Iris pigment epithelial cell (primary cell): ENCODE measurements at places on chromosomes 3 and 15.
A peak's percentile ranks its signal among the peaks of the same experiment; 100 is the strongest.

DNA sequence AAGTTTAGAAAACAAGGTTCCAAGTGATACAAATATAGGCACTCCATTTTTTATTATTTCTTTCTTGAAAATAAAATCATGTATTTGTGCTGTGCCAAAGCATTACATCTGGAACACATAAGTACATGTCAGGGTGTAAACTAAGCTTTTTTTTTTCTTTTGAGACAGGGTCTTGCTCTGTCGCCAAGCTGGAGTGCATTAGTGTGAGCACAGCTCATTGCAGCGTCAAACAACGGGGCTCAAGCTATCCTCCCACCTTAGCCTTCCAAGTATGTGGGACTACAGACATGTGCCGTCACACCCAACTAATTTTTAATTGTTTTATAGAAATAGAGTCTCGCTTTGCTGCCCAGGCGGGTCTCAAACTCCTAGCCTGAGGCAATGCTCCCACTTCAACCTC, 9.0 kb downstream of the SPATA12 start:
- no peak for DNase-seq

DNA sequence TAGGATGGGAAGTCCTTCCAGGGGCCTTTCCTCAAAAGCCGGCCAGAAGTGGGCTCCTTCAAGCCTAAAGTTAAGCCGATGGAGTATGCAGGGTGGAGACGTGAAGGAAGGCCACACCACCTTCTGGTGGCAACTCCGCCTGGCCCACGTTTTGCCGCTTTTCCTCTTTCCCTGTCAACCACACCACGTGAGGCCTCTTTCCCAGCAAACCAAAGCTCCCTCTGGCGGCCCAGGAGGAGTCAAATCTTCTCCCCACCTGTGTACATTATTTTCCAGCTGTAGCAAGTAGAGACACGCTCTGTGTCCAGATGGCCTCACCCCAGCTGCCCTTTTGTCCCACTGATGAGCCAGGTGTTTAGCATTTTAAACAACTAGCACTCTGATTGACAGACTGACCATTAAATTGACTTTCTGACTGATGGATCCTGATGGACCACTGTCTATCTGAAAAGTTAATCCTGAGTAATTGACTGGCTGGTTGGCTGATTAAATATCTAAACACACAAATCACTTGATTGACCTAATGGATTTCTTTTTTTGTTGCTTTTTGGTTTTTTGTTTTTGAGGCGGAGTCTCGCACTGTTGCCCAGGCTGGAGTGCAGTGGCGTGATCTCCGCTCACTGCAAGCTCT, 59.6 kb upstream of the ZBTB38 start:
- DNase-seq = peak; percentile 64

- DNase-seq = no peak
These were observed 598.2 kb downstream of the UNC13C start for GRCh38 chr15:54576298-54576935.

GRCh38 chr15:86433983-86434382, 354.3 kb downstream of the AGBL1 start:
- DNase-seq = no peak

GRCh38 chr3:120561251-120562045, 34.7 kb upstream of the NDUFB4 start:
- DNase-seq = peak; percentile 73

GRCh38 chr15:77905301-77905920, 172.1 kb downstream of the TBC1D2B start:
- DNase-seq = no peak

- DNase-seq = peak; percentile 55
These were observed 63.3 kb downstream of the LEO1 start for GRCh38 chr15:51908316-51908715.

- no peak for DNase-seq
These were observed 15.3 kb downstream of the SEC61A1 start for GRCh38 chr3:128067489-128067888.

DNA sequence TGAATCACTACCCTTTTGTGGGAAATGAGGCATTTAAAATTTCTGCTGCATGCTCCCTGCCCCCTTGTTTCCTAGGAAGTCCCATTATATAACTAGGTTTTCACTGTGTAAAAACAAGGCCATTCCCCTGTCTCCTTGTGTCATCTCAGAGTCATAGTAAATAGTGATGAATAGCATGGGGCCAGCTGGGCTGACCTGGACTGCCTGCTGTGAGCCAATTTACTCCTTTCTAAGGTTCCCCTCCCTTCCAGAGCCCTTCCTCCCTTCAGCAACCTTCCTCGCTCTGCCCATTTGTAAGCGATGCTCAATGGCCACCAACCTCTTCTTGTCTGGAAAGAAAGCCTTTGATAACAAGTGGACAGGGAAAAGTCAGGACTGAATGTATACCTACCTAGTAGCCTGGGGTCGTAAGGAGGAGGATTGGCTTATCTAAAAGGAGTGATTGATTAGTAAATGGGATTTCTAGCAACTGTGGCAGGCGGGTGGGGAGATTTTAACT, 11.7 kb downstream of the ITGA11 start:
- no peak for DNase-seq

GRCh38 chr15:55532944-55533343, 24.9 kb upstream of the DNAAF4 start:
- no peak for DNase-seq

GRCh38 chr3:195763076-195763830, 42.5 kb downstream of the MUC20 start:
- no peak for DNase-seq

DNA sequence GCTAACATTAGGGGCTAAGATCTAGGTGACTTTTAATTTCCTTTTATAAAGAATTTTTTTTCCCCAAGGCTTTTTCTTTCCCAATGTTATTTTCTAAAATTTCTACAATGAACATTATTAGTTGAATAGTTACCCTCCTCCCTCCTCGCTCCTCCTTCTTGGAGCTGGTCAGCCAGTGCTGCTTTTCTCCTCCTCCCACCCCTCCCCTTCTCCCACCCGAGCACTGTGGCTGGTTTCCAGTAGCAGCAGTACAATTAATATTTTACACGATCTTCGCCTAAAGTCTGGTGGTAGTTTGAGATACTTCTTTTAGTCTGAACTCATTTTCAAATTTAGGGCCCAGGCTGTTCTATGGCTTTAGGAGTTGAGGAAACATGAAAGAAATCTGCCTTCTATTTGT, 41.6 kb downstream of the EEFSEC start:
- no peak for DNase-seq

DNA sequence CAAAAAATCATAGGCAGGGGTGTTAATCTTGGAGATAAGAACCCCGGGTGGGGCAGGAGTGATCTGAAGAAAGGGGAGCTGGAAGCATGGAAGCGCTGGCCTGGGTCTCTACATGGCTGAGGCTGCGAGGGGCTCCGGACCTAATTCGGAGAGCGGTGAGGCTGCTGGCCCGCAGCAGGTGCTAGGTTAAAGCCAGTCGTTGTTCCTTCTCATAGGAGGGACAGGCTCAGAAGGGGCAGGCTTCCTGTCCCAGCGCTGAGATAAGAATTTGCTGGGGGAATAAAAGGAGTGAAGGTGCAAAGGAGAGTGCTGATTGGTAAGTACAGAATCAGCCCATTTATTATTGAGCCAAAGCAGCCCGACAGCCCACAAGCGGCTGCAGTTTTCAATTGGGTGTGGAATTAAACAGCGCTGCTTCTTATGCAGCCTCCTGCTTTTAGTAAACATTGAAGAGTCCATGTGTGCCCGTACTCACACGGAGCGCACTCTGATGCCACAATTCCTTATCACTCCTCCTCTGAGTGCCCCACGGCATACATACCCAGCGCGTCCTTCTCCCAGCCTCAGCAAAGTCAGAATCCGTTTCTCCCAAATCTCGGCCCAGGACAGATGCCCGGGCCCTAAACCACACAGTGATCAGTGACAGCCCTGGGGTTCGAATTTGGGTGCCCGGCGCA, 17.1 kb downstream of the CHST13 start:
- DNase-seq = no peak

GRCh38 chr3:15634671-15635070, 33.1 kb downstream of the BTD start:
- DNase-seq = no peak

DNA sequence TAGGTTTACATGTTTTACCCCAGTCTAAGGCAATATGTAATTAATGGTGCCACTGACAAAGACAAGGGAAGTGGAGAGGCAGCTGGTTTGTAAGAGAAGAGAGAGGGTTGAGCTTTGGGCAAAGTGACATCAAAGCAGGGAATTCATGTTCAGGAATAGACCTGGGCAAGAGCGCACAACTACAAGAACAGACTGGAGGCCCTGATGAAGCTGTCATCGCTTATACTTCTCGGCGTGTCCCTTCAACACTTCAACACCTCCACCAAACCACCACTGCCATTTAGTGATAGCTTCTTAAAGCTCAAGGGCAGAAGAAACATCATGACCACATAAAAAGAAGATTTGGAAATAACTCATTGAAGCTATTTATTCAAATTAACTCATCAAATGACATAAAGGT, 19.6 kb upstream of the KNG1 start:
- DNase-seq = no peak

DNA sequence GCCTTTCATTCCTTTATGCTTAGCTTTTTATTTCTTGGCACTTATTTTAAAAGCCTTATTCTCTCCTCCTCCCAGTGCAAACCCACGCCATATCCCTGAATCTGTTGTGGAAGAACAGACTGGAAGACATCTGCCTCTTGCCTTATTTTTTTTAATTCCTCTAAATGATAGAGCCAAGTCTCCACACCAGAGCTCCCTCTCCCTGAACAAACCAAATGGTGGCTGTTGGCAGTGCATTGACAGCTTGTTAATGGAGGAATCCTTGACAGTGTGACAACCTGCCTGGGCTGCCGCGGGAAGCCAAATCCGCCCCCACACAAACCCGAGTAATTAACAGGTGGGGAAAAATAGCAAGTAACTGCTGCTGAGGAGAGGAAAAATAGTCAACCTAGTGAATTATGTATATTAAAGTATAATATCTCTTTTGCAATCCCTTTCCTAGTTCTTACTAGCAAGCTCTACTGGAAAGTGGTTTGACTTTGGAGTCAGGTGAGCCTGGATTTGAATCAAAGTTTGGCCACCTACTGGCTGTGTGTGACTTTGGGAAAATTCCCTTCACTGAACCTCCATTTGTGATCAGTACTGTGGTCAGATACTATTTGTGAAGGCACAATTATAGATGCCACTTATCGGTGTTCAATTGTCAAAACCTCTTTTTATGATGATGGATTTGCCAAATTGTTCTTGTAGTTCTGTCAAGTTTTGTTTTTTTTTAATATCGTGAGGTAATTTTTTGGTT, 589.6 kb downstream of the PDCD6IP start:
- no peak for DNase-seq

DNA sequence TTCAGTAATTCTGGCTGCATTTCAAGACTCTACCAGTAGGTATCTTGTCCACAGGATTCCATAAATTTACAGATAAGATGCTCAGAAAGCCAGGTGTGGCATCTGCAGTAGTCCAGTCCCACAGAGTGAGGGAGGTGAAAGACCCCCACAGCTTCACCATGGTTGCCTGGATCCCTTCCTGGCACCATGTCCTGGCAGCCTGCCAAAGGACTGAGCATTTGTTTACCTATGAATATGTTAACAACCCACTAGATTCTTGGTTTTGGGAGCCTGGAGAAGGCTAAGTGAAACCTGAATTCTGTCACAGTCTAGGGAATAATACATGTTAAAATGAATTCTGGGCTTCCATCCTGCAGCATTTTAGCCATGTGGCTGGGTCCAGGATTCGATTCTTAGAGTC, 14.9 kb downstream of the CHST2 start:
- DNase-seq = no peak

GRCh38 chr3:30631243-30631904, 25.0 kb downstream of the TGFBR2 start:
- peak; percentile 93 for DNase-seq

DNA sequence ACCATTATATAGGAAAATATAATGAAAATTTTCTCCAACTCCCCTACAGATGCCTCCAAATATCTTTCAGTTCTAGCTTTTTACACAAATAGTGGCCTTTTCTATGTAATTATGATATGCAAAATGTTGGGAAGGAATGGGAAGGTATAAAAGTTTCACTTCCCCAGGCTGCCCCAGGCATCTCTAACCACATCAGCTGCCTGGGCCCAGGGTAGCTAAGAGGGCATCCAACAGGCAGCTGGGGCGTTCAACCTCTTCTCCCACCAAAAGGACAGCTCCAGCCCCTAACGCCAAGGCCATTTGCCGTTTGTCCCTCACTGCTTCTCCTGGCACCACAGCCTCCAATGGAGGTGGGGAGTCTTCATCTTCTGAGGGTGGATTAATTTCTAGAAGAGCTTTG, 188.1 kb upstream of the TSC22D2 start:
- no peak for DNase-seq

DNA sequence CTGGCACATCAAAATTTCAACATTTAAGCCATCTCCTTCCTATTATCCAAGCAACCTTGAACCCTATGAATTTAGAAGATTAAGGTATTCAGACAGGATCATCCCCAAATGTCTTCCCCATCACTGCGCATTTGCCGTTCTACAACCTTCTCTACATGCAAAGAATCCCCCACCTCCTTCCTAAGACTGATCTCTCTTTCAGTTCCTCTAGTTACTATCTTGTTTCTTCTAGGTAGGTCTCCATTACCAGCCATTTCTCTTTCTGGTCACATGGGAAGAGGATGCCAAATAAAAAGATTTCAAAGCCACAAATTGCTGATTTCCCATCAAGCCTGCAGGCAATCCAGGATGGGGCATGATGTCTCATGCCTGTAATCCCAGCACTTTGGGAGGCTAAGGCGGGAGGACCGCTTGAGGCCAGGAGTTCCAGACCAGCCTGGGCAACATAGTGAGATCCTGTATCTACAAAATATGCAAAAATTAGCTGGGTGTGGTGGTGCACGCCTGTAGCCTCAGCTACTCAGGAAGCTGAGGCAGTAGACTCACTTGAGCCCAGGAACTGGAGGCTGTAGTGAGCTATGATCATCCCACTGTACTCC, 29.7 kb upstream of the MTMR10 start:
- DNase-seq = no peak

DNA sequence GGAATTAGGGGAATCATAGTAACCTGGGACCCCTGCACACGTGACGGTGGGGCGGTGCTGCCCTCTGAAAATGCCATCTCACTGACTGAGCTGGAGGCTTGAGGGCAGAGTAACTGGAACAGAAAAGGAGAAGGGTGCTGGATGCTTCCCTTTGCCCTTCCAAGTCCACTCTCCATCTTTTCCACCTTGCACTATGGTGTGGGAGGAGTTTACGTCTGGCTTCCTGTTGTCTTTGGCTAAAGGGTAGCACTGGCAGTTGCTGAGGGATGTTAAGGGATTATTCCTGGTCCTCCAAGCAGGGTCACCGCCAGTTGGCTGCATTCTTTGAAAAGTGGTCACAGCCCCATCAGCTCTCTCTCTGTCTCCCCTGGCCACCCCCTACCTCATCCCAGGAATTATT, 129.4 kb upstream of the SNTN start:
- peak; percentile 1 for DNase-seq

DNA sequence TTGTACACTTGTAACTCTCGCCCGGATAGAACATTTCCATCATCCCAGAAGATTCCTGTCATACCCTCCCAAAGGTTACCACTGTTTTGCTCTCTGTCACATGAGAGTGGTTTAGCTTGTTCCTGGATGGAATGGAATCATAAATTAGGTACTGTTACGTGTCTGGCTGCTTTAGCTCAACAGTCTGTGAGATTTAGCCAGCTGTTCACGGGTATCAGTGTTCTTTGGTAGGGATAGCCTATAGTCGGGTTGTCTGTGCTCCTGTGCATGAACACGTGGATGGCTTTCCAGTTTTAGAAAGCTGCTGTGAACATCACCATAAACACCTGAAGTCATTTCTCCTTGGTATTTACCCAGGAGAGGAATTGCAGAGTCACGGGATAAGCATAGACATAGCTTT, 58.2 kb upstream of the NR2C2 start:
- DNase-seq = no peak
